Stimulated activated CD8-positive, alpha-beta memory T cell treated with anti-CD3 and anti-CD28 coated beads, Interleukin-15, amount 100 ng/mL, for 1 hour (primary cell): ENCODE measurements at places on chromosomes 7 and 10.

- no peak for DNase-seq
Measured at GRCh38 chr7:55366461-55367070, 1.4 kb downstream of the LANCL2 start.

DNA sequence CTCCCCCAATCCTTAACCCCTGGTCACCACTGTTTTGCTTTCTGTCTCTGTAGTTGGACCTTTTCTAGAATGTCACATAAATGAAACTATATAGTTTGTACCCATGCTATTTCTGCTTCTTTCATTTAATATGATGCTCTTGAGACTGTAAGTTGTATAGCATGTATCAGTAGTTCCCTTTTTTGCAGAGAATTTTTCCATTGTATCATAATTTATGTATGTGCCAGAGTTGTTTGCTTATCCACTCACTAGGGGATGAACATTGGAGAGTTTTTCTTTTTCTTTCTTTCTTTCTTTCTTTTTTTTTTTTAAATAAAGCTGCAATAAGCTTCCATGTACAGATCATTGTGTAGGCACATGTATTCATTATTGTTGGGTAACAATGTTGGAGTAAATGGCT, 544.8 kb downstream of the CNTNAP2 start:
- DNase-seq = no peak

DNA sequence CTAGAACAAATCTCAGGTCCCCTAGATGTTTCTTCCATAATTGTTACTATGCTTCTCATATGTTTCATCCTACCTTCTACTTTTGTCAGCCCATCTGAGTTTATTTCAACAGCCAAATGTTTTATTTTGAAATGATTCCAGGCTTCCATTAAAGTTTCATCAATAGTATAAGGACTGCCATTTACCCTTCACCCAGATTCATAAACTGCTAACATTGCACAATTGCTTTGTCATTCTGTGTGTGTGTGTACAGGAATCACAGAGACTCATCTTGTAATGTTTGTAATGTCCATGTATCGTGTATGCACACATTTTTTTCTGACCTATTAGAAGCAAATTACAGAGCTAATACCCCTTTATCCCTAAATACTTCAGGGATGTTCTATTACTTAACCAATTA, 25.5 kb downstream of the MMRN2 start:
- DNase-seq = no peak

- DNase-seq = no peak
Measured at GRCh38 chr7:30471205-30471604, 7.4 kb downstream of the NOD1 start.

- DNase-seq = no peak
Measured at GRCh38 chr7:99004216-99004615, 125.9 kb downstream of the TRRAP start.

DNA sequence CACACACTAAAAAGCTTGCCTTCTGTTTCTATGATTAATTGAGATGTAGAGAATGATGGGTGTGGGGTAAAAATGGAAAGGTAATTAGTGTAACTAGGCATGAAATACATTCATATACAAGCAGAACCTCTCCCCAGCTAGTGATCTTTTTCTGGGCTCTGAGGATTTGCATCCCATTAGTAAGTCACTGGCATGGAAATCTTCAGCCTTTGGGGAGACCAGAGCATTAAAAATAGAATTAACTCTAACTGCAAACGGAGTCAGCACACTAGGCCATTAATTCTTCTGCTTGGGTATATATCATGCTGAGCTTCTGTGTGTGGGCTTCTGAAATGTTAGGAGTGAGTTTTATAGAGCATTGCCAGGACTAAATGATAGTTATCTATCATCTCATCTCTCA, 128.9 kb downstream of the HDAC9 start:
- DNase-seq = no peak

DNA sequence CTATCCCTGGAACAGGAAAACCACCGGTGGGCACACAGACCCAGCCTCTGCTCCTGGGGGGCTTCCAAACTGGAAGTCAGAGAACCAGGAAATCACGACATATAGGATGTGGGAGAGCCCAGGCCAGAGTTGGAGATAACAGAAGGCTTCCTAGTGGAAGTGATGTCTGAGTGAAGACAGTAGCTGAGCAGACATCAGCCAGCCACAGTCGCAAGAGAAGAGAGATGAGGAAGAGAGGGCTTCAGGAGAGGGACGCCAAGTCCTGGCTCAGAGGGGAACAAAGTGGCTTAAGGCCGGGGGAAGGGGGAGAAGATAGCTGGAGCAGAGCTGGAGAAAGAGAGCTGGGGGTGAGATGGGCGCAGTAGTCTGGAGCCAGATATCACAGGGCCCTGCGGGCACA, 30.9 kb upstream of the ELN start:
- DNase-seq = no peak

DNA sequence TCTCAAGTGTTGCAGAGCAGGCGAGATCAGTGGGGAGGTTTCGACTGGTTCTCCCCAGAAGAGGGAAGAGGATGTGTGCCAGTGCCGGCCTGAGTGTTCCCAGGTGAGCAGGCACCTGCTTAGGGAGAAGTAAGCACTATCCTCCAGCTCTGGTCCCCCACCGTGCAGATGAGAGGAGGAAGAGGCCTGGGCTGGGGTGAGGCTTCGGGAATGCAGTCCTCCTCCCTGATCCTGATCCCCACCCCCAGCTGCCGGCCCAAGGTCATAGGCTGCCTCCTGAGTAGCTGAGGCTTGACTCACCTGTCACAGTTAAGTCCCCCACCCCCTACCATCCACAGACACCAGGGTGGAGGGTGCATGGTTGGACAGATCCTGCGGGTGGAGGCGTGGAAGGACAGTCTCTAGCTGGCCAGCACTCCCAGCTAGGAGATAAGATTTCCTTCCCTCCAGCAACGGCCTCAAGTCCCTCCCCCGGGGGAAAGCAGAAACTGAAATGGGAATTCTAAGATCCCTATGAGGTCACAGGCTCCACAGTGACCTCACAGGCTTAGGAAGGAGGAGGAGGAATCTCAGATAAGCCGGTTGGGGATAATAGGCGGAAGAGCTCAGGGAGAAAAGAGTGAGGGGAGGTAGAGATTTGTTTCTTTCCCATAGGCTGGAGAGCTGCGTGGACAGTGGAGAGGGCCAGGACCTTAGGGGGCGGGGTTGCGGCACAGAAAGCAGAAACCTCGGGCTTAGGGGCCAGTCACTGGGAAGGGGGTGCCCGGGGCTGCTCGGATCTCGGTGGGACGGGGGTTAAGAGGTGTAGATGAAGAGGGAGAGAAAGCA, 1.0 kb downstream of the LRCH4 start:
- DNase-seq = no peak

- DNase-seq = no peak
Measured at GRCh38 chr7:100396421-100396982, 23.2 kb downstream of the PILRA start.

- DNase-seq = no peak
Measured at GRCh38 chr7:73647725-73648592, 19.7 kb upstream of the VPS37D start.

- no peak for DNase-seq
Measured at GRCh38 chr7:120628251-120628650, 229.7 kb downstream of the TSPAN12 start.

- no peak for DNase-seq
Measured at GRCh38 chr7:128030654-128031611, at the start of gene LRRC4. Gene LRRC4 (minus strand): TSS chr7:128031437. CDS start chr7:128030640, 797 bp downstream.

GRCh38 chr7:27046854-27047549, 48.8 kb downstream of the HOXA1 start:
- no peak for DNase-seq

DNA sequence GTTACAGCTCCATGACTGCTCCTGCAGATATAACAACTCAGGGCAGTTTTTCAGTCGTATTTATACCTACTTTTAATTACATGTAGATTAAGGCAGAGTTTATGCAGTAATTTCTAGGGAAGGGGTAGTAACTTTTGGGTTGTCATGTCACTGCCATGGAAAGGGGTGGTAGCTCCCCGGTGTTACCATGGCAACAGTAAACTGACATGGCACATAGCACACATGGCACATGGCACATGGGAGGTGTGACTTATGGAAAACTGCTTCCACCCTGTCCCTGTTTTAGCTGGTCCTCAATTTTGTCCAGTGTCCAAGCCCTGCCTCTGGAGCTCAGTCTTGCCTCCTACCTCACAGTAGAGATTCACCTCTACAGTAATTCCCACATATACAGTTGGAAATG, 3.9 kb upstream of the TOMM7 start:
- no peak for DNase-seq

DNA sequence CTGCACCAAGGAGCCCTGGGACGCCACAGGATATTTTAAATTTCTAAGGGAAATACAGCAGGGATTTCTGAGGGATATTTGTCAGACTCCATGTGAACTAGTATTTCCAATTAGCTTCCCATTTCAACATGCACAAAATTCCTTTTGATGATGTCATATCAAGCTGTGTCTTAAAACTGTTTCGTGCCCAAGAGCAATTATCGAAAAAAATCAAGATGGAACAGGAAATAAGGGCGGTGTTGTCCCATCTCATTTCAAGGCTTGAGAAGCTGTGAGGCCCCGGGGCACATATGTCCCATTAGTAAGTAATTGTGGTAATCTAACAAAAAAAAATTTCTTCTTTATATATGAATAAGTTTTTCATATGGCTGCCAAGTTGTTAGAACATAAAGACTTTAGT, 47.4 kb downstream of the PPP1R17 start:
- no peak for DNase-seq

DNA sequence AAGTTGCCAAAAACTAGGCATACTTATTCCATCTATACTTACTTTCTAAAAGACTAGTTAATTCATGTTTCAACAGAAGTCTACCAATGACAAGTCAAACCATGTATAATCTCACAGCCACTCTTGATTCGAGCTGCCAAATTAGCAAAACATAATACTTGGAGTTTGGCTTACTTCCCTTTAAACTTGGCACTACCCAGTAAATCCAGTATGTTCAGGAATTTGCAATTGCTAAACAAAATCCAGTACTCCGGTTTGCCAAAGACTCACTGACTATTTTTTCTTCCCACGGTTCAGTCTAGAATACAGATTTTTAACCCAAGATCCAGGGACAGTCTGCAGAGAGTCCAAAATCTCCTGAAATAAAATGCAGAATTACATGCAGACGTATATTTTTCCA, 4.6 kb downstream of the OAT start:
- DNase-seq = no peak

- DNase-seq = no peak
Measured at GRCh38 chr7:156119771-156120170, 307.5 kb upstream of the SHH start.

- DNase-seq = no peak
Measured at GRCh38 chr10:110174816-110175215, 32.6 kb upstream of the MXI1 start.

GRCh38 chr7:30921540-30922401, 10.1 kb downstream of the AQP1 start:
- DNase-seq = no peak

- no peak for DNase-seq
Measured at GRCh38 chr7:73533742-73534141, 11.6 kb upstream of the BAZ1B start.

GRCh38 chr7:134197345-134197744, 70.2 kb downstream of the LRGUK start:
- no peak for DNase-seq

- no peak for DNase-seq
Measured at GRCh38 chr10:19719284-19719683, 96.9 kb upstream of the PLXDC2 start.

GRCh38 chr7:74343281-74344131, 54.3 kb downstream of the CLIP2 start:
- no peak for DNase-seq

GRCh38 chr7:79403879-79404278, 49.6 kb downstream of the MAGI2 start:
- no peak for DNase-seq

DNA sequence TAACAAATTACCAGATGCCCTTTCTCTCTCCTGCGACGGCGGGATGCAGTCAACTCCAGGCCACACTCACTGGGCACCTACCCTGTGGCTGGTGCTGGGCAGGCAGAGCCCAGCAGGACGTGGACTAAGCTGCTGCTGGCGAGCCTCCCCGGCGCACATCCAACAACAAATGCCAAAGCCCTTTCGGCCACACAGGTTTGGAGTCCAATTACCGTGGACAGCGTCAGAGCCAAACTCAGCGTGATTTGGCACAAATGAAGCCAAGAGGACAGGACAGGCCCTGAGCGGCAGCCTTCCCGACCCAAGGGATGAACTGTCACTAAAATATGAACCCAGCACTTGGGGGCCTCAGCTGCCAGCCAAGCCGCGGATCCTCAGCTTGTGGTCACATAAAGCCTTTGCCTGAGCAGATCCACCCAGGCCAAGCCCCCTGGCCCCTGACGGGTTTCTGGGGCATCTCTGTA, 28.4 kb downstream of the DAGLB start:
- DNase-seq = no peak

GRCh38 chr7:151585744-151586393, 66.2 kb upstream of the RHEB start:
- DNase-seq = no peak

DNA sequence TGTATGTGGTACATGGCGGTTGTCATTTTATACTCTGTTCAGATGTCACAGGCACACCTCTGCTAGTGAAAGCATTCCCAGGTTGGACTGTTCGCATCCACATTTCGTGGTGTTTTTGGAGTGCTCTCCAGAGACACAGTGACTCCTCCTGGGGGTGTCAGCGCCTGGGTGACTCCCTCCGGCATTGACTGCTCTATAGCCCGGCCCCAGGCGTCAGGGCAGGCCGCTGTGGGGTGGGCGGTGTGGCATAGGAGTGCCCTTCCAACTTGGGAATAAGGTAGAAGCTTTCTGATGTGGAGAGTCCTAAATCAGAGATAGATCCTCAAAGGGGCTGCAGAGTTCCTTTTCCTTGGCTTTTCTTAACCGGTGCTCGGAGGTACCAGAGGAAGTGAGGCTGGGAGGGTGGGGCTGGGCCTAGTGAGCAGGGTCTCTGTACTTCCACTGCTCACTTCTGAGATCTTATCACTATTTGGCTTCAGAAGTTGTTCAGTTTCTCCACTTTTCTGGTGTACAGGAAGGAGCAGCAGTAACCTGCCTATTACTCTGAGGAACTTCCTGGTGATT, 32.3 kb downstream of the CCNY start:
- no peak for DNase-seq

GRCh38 chr10:89206402-89207180, 526 bp downstream of the CH25H start:
- no peak for DNase-seq

DNA sequence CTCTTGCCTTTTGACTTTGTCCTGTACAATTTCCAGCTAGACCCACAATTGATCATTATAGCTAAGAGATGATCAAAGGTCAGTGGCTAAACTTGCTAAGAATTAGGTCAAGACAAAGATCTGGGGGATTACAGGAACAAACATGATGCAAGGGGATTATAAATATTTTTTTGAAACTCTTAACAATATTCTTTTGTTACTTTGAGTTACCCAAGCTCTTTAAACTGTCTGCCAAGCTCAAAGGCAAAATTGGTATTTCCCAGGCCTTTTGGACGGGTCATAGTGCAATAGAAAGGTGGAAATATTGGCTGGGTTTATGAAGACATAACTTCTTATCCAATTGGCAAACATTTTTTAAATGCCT, 23.4 kb downstream of the TBXAS1 start:
- DNase-seq = no peak

- no peak for DNase-seq
Measured at GRCh38 chr10:96833220-96834001, 1.3 kb downstream of the LCOR start.

- no peak for DNase-seq
Measured at GRCh38 chr10:3887885-3888476, 103.0 kb upstream of the KLF6 start.

GRCh38 chr10:77431209-77431611, 206.4 kb downstream of the KCNMA1 start:
- no peak for DNase-seq

- DNase-seq = no peak
Measured at GRCh38 chr7:108611268-108611667, 41.6 kb downstream of the DNAJB9 start.
